ENCODE measurements at places on chromosomes 1 and 21. TPM values are rescaled to one million over a fixed set of nuclear protein-coding genes. Genes with fewer than 3 reads are reported as not detected.

The NBPF9 gene
- polyA plus RNA-seq, result 21.4 TPM

GRCh38 chr1:112027696-112028095 is 38.2 kb upstream of the KCND3 start:
- DNase-seq, result no peak

- peak; percentile 19 for DNase-seq
These were observed 191.8 kb upstream of the SAMSN1 start for GRCh38 chr21:14737922-14738321.

GRCh38 chr1:94143173-94143808 is 22.3 kb upstream of the ABCA4 start:
- no peak for DNase-seq
